ENCODE measurements at places on chromosomes 3 and 15.

DNA sequence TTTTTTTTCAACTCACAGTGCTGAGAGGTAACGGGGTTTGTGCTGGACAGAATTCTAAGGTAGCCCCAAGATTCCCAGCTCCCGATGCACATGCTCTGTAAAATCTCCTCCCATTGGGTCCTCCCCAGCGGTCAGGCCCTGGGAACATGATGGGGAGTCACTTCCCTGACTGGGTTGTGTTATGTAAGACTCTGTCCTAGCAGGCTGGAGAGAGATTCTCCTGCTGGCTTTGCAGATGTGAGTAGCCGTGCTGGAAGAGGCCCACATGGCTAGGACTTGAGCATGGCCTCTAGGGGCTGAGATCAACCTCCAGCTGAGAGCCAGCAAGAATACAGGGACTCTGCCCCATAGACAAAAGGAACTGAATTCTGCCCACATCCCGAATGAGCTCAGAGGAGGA lies 83.7 kb upstream of the OXTR start:
- DNase-seq, result no peak

DNA sequence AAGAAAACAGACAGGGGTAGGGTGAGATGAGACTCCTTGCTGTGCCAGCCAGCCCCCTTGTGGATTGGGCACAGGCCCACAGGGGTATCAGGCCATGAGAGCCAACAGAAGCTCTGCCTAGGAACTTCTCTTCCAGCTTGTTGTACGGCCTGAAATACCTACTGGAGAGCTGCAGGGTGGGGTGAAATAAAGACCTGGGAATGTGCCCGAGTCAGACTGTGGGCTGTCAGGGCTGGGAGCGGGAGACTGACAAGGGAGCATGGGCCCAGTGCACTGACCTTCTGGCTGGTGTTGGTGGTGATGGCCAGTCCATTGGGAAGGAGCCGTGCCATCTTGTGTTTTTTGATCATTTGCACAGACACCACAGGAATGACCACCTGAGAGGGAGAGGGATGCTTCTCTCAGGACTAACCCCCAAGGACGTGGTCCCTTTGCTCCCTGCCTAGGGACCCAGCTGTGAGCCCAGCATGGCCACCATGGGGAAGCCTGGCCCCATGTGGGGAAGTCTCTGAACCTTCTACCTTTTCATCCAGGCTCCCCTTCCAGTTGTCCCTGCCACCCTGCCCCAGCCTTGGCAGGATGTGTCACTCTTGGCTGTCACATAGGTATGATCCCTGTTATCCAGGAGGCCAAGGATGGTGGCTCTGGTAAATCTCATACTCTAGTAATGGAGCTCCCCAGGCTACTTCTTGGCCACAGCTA lies 30.7 kb downstream of the GRAMD2A start:
- DNase-seq, result no peak

GRCh38 chr3:111769992-111770352 lies 89.1 kb upstream of the PHLDB2 start:
- no peak for DNase-seq

GRCh38 chr3:147705651-147706051 lies 296.5 kb downstream of the ZIC1 start:
- DNase-seq, result no peak

- DNase-seq, result no peak
Measured at GRCh38 chr3:130900959-130901358, 7.1 kb downstream of the ATP2C1 start.

GRCh38 chr3:2826453-2826852 lies 283.7 kb downstream of the IL5RA start:
- no peak for DNase-seq

DNA sequence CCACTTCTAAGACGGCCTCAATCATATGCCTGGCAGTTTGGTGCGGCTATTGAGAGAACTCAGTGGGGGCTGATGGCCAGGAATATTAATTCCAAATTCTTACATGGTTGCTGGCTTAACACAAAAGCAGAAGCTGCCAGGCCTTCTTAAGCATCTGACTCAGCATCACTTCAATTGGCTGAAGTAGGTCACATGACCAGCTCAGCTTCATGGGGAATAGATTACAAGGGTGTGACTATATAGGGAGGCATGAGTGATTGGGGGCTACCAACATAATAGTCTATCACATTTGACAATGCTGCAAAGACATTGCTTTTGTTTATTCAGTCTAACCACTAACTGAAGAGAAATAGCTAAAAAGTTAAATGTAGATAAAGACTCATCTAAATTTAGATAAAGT lies 101.6 kb upstream of the ANKRD28 start:
- DNase-seq, result no peak

All from hypothalamus (tissue), 51 donors.